ENCODE measurements at places on chromosomes 2 and 18.

DNA sequence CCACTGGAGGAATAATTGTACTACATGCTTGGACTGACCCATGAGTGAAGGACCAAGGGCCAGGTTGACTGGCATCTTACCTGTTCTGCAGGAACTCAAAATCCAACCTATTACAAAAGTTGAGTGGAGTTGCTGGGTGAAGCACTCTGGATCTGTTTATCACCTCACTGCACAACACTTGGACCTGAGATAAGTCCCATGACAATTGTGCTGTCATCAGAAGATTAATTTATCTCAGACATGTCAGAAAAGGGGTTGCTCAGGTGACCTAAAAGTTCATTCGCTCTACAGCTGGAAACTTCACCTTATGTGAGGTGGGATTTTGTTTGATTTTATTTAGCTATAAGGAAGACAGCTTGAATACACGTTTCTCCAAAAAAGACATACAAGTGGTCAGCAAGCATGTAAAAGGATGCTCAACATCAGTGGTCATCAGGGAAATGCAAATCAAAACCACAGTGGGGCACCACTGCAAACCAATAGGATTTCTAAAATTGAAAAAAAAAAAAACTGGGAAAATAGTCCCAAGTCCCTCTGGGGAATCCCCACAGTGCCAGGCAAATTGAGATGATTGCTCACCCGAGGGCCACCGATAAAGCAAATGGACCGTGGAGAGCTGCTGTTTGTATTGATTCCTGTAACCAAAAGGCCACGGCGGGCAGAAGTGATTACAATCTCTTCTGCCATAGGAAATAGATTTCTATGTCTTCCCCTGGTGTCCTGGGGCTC, 65.8 kb upstream of the SLC35F5 start:
- no peak for DNase-seq

- no peak for DNase-seq
These were observed 128.5 kb downstream of the MEIS1 start for GRCh38 chr2:66563473-66563872.

- no peak for DNase-seq
These were observed 12.8 kb upstream of the MATN3 start for GRCh38 chr2:20025065-20025786.

DNA sequence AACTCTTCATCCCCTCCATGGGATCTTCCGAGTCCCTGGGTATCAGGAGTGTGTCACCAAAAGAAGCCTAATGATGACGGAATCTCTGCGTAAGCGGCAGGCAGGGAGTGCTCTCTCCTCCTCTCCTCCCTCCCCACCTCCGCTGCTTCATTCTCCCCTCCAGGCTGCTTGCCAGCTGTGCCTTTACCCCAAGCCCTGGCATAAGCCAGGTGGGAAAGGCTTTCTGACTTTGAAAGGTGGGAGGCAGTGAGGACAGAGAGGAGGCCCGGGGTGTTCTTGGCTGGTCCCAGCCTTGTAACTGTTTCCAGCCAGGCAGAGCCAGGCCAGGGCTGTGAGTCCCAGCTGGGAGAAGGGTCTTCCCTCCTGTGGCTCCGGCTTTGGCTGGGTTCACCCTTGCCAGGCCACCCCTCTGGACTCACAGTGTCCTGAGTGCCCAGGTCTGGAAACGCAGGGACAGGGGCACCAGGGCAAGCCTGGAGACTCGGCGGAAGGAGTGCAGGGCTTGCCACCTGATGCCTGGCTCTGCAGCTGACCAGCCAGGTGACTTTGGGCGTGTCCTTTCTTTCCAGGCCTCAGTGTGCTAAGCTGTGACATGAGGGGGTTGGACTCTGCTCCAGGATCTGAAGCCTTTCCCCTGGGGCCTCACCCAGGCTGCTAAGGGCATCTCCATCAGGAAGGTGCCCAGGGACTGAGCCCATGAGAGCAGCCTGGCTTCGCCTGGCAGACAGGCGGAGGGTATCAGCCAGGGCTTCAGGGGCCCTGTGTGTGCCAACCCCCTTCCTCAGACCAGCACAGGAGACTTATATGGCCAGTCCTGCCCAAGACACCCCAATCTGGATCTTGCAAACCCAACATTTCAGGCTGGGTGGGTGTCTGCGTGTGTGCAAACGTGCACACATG, 32.7 kb upstream of the HPCAL1 start:
- DNase-seq, result no peak

DNA sequence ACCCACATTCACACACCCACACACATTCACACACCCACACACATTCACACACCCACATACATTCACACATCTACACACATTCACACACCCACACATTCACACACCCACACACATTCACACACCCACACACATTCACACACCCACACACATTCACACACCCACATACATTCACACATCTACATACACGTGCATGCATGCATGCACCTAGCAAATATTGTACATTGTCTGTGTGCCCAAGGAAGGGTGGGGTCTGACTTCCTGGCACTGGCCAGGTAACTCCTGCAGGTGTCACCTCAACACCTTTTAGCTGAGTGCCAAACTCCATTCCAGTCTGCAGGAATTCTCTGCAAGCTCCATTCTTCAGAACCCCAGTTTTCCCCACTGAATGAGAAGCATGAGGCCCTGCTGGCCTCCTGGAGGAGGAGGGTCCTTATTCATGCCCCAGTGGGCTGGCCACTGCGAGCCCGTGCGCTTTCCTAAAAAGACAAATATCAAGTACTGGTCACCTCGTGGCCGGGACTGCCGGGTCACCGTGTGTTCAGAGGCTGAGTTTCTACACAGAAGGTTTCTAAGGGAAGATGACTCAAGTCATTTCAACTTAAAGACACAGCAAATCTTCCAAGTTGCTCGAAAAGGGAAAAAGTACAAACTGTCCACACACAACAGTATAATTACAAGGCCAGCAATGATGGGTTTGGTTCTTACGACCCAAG, 131.5 kb downstream of the HDAC4 start:
- DNase-seq, result no peak

- DNase-seq, result no peak
These were observed 15.8 kb downstream of the DGKD start for GRCh38 chr2:233369897-233370685.

DNA sequence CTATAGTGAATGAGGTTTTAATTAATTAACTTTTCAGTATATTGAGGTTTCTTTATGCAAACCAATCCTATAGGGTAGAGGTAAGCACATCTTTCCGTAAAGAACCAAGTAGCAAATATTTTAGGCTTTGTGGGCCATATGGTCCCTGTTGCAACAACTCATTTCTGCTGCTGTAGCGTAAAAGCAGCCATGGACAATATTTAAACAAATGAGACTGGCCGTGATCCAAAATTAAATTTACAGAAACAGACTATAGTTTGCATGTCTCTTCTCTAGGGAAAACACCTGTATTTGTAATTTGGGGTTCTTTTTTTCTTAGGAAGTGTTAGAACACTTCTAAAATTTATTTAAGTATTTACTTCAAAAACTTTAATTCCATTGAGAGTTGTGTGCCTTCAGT, 104.3 kb downstream of the KYNU start:
- no peak for DNase-seq

DNA sequence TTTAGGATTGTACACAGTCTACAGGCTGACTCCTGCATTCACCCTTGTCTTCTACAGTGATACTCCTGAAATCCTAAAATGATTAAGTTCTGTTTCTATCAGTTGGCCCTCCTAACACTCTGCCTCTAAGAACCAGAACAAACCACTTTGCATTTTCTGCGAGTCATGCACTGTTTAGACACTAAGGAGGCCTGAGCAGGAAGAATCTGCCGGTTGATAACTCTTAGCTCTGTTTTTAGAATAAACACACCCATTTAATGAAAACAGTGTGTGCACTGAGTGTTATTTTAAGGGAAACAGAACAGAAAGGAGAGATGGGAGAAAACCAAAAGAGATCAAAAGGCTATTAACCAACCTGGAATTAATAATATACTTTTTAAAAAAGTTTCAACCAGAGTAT, 22.9 kb upstream of the SSB start:
- DNase-seq, result no peak

DNA sequence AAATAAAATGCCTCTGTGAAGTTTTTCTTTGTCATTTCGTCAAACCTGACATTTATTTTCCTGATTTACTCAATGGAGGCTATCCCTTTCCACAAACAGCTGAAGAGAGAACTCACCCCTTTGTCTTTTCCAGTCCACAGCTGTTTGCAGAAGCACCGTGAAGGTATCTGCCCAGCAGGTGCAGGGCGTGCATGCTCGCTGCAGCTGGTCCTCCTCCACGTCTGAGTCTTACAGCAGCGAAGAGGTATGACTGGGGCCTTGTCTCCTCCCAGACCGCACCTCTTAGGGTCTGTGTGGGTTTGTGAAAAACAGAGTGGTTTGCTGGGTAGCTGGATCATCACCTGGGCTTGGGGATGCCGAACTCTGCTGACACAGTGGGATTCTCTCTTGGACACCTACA, 9.7 kb downstream of the SPP2 start:
- peak; percentile 33 for DNase-seq

DNA sequence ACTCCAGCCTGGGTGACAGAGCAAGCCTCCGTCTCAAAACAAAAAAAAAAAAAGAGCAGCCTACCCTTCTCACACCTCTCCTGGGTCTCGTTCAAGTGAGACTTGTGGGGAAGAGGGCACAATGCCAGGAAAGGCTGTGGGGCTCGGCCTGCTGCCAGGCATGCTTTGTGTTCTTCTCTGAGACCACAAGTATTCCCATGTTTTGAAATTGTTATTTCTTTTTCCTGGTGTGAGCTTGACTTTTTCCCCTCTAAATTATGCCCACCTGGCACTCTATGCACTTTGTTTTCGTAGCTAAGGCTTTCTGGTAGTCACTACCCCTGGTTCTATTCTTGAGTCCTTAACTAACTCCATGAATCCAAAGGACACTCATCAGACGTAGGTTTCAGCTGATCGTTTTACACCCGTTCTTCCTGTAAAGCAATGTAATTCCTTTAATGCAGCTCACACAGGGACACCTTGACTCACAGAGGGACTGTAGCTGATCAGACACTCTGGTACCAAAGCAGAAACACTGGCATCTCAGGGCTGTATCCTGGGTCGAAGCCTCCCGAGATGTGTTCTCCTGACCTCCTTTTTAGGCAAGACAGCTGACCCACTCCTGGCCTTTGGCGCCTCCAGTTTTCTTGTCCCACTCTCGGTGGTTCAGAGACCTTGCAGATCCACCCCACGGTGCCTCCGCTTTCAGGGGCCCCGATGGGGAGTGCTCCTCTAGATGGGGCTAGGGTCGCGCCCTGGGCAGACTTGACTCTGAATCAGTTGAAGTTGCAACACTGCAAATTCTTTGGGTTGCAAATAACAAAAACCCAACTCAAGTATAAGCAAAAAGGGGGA, 193.3 kb upstream of the AGAP1 start:
- DNase-seq, result no peak

DNA sequence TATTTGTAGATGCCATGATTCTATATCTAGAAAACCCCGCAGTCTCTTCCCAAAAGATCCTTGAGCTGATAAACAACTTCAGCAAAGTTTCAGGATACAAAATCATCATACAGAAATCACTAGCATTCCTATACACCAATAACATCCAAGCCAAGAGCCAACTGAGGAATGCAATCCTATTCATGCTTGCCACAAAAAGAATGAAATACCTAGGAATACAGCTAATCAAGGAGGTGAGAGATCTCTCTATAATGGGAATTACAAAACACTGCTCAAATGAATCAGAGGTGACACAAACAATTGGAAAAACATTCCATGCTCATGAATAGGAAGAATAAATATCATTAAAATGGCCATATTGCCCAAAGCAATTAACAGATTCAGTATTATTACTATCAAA, 551.4 kb upstream of the SLC39A10 start:
- no peak for DNase-seq

- DNase-seq, result no peak
These were observed 1.9 kb upstream of the NAB1 start for GRCh38 chr2:190646780-190647522.

DNA sequence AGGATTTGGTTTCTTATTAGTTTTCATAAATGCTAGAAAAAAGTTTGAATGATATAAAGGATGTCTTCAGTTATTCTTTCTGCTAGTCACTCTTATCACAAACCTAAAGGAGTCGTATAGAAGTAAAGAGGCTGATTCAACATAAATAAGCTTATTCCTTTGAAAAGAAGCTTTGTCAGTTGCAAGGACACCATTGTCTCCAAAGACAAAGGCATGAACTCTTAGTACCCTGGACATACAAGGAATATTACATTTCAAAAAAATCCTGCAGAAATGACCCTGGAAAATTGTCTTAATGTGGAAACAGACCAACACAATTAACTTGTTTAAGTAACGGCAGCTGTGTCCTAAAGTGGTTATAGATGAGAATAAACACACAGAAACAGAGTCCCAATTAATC, 528.0 kb downstream of the CPS1 start:
- peak; percentile 62 for DNase-seq

DNA sequence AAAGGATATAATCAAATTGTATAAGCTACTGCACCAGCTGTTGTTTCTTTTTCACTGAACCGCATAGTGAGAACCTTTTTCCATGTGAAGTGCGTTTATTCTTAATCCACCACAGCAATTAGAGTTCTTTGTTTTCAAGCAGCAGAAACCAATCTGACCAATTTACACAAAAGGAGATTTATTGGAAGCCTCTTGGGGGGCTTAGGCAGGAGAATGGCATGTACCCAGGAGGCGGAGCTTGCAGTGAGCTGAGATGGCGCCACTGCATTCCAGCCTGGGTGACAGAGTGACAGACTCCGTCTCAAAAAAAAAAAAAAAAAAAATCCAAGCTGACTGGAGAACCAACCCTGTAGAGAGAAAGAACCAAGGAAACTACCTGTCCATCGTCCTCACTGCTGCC, 10.0 kb downstream of the ADNP2 start:
- peak; percentile 20 for DNase-seq

DNA sequence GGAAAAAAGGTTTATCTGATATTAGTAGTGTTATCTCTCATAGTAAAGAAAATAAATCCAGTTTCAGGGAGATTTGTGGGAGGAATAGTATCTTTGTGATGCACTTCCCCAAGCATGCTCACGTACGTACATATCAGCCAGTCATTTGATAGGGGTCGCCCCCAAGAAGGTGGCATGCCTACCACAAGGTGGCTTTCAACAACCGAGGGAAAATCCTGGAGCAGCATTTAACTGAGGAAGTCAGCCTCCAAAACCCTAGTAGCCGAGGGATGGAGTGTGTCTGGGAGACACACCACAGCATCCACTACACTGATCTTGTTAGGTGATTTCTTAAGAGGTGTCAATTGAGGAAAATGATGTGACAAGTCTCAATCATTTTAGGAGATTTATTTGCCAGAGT, 623.9 kb downstream of the NYAP2 start:
- DNase-seq, result no peak

DNA sequence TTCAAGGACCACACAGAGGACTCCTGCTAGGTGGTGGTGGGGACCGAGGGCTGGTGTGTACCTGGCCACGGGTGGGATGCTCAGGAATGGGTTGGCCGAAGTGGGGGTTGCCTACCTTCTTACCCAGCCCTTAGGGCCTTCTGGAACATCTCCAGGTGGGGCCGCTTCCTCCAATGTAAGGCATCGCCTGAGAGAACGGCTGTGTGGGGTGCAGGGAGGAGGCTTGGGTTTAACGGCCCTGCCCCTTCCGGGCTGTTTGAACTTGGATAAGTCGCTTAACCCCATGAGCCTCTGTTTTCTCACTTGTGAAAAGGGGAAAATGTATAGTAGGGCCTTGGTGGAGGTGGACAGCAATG, 35.0 kb downstream of the EMILIN2 start:
- DNase-seq, result no peak

All from NCI-H1417 (cell line).